Cerebellum (tissue), 4 donors: ENCODE measurements at places on chromosomes 4 and X.

GRCh38 chr4:25578432-25578831, 77.2 kb upstream of the SLC34A2 start:
- no peak for DNase-seq

GRCh38 chr4:99652596-99653436, 4.8 kb downstream of the C4orf54 start:
- no peak for DNase-seq

GRCh38 chrX:70176938-70177533, at the start of gene DGAT2L6:
DGAT2L6 (plus strand) TSS chrX:70177483; CDS start chrX:70177583, 100 bp downstream.
- DNase-seq, result no peak

- DNase-seq, result no peak
These were observed 87.0 kb downstream of the FBXW7 start for GRCh38 chr4:152448854-152449253.

DNA sequence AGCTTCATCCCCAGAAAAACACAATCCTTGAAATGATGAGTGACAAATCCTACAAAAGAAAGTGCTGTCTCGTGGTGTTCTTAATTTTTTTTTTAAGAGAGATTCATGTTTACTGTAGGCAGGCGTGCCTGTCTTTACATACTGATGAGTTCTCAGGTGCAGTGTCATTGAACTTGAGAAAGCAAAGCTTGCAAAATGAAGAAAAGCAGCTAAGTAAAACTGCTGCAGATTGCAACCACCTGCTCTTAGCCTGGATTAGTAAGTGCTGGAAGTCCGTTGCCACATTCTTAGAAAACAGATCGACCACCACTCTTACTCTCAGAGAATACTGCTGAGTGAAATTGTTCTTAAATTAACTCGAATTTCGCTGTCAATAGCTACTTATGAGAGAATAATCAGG, 854.6 kb downstream of the TRIML1 start:
- DNase-seq, result no peak

DNA sequence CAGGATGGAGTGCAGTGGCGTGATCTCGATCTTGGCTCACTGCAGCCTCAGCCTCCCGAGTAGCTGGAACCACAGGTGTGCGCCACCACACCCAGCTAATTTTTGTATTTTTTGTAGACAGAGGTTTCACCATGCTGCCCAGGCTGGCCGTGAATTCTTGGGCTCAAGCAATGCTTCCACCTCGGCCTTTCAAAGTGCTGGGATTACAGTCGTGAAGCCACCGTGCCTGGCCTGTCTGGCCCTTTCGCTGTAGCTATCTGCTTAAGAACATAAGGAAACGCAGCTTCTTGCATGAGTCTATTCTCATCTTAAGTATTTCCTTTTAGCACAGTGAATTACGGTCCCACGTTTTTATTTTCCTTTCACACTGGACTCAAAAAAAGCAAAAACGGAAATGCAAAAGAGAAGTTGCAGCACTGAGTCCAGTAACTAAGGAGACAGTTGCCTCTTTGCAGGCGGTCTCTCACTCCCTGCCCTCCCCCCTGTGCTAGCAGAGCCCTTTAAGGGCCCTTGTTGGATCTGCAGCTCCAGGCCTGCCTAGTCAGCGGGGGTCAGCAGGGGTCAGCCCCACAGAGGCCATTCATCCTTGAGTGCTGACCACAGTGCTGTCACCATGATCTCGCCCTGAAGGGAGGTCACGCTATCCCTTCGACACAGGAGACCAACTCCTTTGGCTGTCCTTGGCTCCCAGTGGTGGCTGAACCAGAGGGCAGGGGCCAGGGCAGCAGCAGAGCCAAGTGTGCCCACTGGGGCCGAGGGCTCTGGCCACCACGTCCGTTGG, 21.8 kb upstream of the TBC1D14 start:
- no peak for DNase-seq

- DNase-seq, result no peak
These were observed 70.7 kb upstream of the PPP3CA start for GRCh38 chr4:101418055-101418454.

DNA sequence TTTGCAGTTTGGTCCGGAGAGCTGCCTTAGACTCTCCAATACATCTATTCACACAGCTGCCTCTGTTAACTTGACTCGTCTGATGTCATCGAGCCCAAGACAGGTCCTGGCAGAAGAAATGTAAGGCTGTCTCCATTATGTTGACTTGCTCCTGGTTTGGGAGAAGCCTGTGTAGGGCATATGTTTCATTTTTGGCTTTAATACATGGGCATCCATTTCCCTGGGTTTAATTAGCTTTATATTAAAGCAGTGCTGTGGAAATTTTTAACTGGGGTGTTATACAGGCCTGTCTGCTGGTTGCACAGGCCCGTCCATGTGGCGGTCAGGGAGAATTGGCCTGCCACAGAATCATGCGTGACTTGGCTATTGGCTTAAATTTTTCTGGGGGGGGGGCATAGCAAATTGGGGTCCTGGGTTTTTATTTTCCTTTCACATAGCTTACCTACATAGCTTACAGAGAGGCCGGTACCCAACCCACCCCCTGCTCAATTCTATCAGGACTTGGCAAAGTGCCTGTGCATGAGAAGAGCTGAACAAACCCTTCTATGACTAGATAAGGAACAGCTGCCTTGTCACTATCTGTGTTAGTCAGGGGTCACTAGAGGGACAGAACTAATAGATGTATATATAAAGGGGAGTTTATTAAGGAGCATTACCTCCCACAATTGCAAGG, 123.5 kb upstream of the WDR1 start:
- no peak for DNase-seq

DNA sequence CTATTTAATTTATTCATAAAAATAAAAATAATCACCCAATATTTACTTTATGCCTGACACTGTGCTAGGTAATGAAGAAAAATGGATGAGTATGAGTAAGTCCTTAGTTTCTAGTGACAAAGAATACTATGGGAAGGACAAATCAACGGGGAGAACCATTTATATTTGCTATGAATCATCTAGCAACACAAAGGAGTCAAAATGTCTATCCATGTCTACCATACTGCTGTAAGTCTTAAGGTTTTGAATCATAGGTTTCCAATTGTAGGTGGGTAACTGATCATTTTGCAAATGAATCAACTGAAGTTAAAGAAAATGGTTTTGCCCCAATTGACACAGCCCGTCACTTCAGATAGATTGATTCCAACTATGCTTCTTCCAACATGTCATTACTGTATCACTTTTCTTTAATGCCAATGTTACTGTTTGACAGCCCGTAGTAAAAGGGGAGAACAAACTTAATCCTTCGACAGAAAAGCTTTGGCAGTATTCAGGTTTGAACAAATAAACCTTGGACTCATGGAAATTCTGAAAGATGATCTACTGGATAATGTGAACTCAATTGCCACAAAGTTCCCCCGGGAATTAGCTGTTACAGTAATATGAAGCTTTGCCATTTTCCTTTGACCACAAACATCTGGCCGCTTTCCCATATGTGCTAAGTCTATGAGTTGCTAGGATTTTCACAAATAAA, 3.2 kb downstream of the TDO2 start:
- DNase-seq, result no peak

GRCh38 chr4:8768357-8768999, 103.2 kb downstream of the HMX1 start:
- DNase-seq, result no peak

DNA sequence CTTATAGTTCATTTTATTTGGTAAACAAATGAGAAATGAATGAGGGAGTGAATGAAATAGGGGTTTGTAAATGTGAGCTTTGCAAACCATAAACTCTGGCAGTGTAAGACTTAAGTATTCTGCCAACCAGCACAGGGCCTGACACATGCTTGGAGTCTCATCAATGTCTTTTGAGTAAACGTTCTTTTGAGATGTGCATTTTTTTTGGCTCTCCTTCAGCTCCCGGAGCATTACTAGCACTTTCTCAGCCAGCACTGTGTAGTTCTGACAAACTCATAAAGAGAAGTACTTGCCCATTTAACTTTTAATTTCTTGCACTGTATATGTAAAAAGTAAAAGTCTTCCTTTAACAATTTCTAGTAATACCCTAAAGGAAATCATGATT, 245.3 kb downstream of the HS3ST1 start:
- no peak for DNase-seq

DNA sequence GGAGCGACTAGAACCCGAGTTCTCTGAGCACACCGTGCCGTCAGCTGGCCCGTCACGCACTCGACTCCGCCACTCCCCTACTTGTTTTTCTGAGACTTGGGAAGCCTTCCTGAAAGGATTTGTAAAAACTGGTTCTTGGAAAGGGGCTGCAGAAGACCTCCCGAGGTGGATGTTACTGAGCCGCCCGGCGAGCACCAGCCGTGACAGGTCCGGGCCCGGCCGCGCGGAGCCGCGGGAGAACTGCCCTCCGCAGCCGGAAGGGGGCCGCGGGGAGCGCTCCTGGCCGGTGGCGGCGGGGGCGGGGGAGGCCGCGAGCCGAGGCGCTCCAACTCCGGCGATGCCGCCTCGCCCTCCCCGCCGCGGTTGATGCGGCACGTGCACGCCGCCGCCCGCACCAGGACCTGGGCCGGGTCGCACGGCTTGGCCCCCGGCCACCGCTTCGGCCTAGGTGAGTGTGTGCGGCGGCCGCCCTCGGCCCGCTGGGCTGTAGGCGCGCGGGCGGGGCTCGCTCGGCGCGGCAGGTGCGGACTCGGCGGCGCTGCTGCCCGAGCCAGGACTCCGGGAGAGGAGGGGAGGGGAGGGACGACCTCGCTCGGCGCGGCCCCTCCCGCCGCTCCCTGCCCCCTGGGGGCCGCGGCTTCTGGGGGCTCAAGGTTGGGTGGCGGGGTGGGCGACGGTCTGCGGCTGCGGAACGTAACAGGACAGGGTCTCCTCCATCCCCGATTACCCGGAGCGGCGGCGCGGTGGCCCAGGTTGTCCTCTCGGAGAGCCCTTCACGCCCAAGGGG, 1.7 kb downstream of the SPRY1 start:
- DNase-seq, result peak; percentile 63

DNA sequence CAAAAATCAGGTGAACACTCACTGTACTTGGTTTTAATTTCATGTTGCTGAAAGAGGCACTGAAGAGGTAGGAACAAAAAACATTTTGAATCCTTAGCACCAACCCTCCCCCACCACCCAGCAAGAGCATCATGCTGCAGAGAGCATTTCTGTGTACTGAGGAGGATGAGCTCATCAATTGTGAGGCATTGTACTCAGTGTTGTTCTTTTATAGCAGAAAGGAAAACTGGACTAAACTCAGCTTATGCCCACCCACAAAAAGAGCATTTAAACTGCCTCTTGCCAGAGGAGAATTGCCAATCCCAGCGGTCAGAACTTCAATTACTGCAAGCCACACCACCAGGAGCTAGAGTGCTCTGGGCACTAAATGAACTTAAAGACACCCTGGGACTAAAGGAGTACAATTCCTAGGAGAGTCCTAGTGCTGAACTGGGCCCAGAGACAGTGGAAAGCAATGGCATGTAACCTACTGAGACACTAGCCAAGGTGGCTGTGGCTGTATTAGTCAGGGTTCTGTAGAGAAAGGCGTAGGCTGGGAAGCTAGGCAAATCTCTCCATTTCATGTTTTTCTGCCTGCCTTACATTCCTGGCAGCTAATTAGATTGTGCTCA, 280.7 kb upstream of the KLHL4 start:
- no peak for DNase-seq

DNA sequence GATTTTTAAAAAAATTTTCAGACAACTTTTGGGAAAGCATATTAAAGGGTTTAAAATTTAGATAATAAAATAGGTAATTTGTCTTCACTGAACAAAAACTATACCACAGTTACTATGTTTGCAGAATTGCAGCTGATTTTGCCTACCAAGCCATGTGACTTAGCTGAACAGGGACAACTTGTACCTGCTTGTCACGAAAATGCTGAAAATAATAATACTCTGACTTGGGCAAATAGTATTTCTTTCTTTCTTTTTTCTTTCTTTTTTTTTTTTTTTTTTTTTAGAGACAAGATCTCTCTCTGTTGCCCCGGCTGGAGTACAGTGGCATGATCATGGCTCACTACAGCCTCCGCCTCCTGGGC, 225.2 kb upstream of the PPP1R2C start:
- no peak for DNase-seq

DNA sequence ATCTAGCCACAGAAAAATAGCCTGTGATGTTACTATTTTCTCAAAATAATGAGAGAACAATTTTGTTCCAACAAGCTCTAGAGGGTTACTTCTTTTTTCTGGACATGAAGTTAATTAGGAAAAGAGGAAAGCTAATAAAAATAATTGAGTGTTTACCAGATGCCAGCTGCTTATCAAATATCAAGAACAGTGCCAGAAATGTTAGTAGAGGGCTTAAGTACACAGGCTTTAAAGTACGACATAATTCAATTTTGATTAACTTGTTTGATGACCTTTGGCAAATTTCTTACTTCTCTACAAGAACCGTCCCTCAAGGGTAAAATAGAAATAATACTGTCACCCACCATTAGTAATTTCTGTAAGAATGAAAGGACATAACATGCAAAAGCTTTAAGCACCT, 977.0 kb downstream of the FSTL5 start:
- DNase-seq, result no peak

DNA sequence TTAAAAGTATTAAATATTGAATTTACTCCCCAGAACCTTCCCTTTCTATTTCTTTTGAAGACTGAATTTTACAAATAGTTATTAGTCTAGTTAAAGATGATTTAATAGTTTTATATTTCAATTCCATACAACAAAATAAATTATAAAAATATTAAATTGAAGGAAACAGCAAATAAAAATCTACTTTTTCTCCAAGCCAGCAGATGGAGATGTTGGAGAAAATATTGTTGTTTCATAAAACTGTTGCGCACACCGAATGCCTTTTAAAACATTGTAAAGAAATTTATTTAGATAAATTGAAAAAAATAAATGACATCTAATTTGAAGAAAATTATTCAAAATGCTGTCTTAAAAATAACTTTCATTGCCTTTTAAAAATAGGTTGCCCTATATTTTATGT, 5.5 kb downstream of the GRIA2 start:
- no peak for DNase-seq

DNA sequence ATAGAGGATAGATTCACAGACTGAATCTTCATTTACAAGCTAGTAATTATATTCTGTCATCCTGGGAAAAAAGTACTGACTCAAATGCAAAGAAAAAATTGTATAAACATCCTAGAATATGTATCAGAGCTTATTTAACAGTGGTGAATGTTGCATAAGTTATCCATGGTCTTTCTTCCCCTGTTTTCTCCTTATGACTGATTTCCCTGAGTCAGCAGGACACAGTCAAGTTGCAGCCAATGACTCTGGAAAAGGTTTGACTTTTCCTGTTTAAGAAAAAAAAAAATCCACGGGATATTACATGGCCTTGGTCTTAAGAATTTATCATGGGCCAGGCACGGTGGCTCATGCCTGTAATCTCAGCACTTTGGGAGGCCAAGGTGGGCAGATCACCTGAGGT, 36.5 kb downstream of the INPP4B start:
- no peak for DNase-seq
